Kidney epithelial cell (primary cell): ENCODE measurements at places on chromosomes 4 and X.

GRCh38 chr4:157713342-157713741, 459.5 kb downstream of the GASK1B start:
- DNase-seq, result peak; percentile 2

- no peak for DNase-seq
Observed at GRCh38 chrX:19624739-19625138, 109.4 kb upstream of the MAP3K15 start.

DNA sequence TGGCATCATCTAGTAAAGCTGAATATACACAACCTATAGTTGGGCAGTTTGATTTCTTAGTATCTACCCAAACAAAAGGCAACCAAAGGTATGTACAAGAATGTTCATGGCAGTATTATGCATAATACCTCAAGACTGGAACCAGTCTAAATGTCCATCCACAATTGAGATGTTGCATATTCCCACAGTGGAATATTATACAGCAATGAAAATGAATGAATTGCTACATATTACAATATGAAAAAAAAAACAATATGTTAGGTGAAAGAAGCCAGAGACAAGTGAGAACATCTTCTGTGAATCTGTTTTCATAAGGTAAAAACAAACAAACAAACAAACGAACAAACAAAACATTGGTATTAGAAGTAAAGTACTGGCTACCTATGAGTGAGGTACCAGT, 11.6 kb upstream of the RAB28 start:
- DNase-seq, result no peak

GRCh38 chrX:108177351-108178142, 86.0 kb downstream of the ATG4A start:
- DNase-seq, result no peak

- DNase-seq, result no peak
Observed at GRCh38 chr4:123096038-123096437, 173.6 kb upstream of the NUDT6 start.

- no peak for DNase-seq
Observed at GRCh38 chrX:1444561-1445500, 7.9 kb downstream of the ASMTL start.
